ENCODE measurements at places on chromosomes 1 and 21. TPM values are rescaled to one million over a fixed set of nuclear protein-coding genes. Genes with fewer than 3 reads are reported as not detected.

PTPRU gene
- total RNA-seq, result 42.2 TPM

C1orf53 gene
- 18.7 TPM for total RNA-seq

AGO1 gene
- 26.5 TPM for total RNA-seq

FHAD1 gene
- total RNA-seq, result not detected

LAMTOR2 gene
- total RNA-seq, result 43.8 TPM
